Substantia nigra (tissue), 51 donors: ENCODE measurements at places on chromosomes 5 and 9.

DNA sequence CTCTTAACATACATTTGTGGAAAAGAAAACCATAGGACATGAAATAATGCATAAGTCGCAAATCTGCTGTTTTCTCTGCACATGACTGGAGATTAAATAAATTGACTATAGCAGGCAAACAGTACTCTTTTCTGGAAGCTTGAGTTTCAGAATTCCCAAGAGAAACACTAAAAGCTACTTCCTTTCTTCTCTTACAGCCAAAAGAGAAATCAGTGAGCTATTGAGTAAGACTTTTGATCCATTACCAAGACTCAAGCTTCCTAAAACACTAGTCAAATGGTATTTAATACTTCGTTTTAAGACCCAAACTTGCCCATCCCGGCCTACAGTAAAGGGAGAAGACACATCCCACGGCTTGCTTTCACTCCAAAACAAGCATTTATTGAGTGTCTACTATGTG, 335.8 kb upstream of the PUM3 start:
- no peak for DNase-seq

- no peak for DNase-seq
Observed at GRCh38 chr5:43523662-43524072, 8.7 kb upstream of the C5orf34 start.

DNA sequence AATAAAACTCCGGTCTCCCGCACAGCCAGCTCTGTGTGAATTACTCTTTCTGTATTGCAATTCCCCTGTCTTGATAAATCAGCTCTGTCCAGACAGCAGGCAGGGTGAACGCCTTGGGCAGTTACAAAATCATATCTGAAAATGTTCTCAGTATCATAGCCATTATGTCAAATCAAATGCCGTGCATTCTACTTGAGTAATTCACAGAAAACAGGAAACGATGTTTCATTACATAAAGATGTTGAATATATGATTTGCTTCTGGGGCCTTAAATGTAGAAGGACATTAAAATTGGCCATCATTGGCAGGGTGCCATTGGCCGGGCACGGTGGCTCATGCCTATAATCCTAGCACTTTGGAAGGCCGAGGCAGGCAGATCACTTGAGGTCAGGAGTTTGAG, 8.5 kb downstream of the POLR3G start:
- no peak for DNase-seq

DNA sequence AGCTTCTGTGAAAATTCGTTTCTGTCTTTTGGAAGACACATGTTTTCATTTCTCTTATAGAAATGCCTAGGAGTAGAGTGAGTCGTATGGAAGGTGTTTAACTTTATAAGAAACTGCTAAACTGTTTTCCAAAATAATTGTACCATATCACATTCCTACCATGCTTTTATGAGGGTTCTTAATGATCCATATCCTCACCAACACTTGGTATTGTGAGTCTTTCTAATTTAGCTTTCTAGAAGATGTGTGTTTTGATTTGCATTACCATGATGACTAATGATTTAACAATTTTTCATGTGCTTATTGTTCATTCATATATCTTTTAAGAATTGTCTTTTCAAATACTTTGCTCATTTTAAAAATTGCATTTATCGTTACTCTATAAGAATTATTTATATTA, 223.6 kb downstream of the COMMD10 start:
- no peak for DNase-seq

DNA sequence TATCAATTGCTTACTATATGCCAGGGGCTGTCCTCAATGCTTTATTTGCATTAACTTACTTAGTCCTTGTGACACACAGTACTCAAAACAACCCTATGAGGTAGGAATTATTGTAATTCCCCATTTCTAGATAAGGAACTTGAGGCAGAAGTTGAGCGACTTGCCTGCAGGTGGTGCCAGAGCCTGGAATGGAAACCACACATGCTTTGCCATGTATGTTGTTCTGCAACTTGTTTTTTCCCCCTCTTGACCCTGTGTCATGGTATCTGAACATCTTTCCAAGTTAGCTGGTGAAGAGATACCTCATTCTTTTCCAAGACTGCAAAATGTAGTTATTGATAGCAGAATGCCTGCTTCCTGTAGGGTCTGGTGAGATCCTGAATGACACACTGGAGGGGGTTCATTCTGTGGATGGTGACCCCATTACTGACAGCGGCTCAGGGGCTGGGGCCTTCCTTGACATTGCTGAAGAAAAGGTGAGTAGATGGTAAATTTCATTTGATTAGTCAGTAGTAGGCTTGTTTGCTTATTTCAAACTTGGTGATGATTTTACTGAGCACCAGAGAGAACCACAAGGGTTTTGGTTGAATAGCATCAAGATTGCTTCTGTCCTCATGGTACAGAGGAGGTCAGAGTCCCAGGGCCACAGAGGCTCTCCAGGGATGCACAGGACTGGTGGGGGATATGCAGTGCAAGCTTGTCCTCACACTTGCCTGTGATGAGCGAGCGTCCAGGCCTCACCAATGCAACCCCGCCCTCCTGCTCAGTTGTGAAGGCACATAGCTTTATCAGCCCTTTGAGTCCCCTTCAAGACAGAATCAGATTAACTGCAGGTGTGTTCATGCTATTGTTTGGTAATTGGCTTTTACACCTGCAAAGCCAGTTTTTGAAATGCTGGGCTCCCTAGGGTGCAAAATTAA, 57.0 kb downstream of the COL15A1 start:
- DNase-seq = no peak

- no peak for DNase-seq
Observed at GRCh38 chr5:81665795-81666194, 85.1 kb downstream of the SSBP2 start.

- no peak for DNase-seq
Observed at GRCh38 chr5:127746756-127747155, 43.6 kb downstream of the CCDC192 start.

DNA sequence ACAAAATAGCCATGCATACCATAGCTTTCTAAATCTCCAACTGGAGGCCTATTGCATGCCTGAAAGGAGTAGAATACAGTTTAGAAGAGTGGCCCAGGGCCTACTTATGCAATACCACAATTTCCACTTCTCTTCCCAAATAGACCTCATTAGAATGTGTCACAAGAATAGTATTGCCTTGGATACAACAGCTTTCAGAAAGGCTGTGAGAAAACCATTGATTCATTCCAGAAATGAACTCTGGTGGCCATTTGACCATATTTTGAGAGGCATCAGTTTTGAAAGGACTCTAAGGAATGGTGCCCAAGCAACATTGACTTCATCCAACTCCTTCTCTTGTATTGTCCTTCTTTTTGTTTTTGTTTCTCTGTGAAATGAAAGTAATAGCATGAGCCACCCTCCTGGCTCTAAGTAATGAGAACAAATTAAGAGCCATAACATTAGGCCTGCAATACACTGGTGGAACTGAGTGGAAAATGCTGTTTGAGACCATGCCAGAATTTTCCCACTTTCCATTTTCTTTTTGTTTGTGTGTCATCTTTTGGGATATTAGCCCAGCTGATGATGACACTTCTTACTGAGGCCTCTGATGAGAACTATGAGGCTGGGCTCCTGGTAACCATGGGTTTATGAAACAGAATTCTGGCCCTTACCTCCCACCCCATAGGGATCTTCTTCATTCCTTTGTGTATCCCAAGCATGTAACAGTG, 90.2 kb downstream of the TMEM174 start:
- no peak for DNase-seq

DNA sequence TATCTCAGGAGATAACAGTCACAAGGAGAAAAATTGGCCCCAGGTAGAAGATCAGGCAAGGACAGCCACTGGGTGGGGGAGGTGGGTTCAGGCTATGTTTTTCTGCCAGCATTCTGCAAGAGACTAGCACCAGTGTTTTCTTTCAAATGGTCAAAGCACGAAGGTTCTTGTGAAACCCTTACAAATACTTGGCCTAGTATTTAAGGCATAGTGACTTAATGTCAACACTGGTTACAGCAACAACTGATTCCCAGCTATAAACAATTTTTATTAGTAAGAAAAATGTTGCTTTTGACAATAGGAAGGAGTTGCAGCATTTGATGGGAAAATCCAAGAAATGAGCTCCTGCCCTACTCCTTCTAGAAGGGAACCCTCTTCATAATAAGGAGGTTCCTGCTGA, 349.6 kb downstream of the SLIT3 start:
- DNase-seq = no peak

GRCh38 chr5:74316064-74316603, 324.4 kb downstream of the ENC1 start:
- DNase-seq = no peak

DNA sequence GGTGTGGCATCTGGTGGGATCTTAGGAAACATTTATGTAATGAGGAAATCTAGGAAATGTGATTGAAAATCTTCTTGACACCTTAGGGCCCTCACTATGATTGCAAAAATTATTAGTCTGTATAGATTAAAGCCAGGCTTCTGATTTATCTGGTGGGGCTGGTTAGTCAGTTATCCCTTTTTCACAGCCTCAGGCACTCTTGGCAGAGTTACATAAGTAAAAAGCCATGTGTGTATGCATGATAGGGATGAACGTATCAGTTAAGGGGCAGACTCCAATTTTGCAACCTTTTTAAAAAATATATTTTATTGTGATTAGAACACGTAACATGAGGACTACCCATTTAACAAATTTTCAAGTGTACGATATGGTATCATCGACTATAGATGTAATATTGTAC, 30.6 kb upstream of the RAB14 start:
- DNase-seq = no peak

DNA sequence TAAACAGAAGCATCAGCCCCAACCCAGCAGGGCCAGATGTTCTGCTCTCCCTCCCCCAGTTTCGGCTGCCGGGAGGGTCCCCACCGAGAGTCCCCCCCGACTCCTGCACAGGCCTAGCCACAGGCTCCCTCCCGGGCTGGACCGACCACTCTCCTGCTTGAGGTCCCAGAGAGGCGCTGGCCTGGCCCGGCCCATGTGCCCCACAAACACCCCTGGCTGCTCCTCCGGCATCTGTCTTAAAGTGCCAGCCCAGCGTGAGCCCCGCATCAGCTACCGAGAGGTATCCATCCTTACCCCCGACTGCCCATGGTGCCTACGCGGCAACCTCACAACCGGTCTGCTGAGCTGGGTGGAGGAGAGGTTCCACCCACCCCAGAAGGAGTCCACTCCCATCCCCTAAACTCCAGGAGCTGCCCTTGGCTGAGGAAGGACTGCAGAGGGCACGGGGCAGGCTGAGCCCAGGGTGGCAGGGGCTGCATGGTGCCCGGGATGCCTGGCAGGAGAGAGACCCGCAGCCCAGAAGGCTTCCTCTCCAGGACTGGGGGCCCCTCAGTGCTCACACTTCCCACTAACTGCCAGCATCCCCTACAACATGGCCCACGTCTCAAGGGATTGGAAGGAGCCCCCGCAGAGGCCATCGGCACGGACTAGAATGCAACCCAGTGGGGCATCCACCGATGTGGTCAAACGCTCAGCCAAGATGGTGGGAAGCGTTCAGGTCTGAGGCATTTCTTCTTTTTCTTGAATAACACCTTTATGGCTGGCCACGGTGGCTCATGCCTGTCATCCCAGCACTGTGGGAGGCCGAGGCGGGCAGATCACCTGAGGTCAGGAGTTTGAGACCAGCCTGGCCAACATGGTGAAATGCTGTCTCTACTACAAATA, 15.6 kb upstream of the EGFL7 start:
- no peak for DNase-seq

- DNase-seq = no peak
Observed at GRCh38 chr9:130860458-130861316, 25.6 kb downstream of the ABL1 start.

- no peak for DNase-seq
Observed at GRCh38 chr5:123756816-123757215, 244.8 kb downstream of the CSNK1G3 start.

DNA sequence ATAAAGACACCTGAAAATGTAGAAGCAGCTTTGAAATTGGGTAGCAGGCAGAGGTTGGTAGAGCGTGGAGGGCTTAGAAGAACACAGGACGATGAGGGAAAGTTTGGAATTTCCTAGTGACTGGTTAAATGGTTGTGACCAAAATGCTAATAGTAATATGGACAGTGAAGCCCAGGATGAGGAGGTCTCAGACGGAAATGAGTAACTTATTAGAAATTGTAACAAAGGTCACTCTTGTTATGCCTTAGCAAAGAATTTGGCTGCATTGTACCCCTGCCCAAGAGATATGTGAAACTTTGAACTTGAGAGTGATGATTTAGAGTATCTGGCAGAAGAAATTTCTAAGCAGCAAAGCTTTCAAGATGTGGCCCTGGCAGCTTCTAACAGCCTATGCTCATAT, 382.5 kb downstream of the KCNN2 start:
- no peak for DNase-seq

GRCh38 chr5:135695656-135696313, 117.0 kb upstream of the CXCL14 start:
- no peak for DNase-seq

- no peak for DNase-seq
Observed at GRCh38 chr9:132514821-132515220, 67.6 kb upstream of the BARHL1 start.

DNA sequence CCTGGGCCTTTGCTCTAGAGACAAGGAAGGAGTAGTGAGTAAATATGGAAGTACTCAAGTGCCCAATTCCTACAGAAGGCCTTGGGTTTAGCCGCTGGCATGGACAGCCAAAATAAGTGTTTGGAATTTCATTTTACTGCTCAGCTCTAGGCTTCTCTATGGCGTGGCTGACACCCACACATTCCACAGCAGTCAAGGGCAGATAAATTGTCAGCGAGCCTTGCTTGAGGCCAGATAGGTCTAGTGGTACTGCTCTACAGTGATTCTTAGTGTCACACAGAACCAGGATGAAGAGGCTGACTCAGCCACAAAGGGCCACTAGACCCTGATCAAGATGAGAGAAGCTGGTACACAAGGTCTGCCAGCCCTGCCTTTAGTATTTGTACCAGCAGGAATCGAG, 111.0 kb upstream of the NFIB start:
- no peak for DNase-seq

DNA sequence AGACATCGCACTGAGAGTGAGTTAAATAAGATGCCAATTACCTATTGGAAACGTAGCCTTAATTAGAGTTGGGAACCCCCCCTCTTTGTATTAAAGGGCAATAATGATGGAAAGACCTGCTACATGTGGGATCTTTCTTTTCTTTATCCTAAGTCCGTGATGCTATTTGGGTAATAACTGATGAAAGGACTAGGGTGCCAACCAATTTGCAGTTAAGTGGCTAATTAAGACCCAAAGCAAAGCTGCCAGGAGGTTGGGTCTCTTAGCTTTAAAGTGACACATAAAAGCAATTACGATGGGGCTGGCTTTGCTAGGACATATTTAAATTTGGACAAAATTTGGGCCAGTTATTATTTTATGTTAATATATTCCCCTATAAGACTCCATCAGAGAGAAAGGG, 728.8 kb downstream of the NR2F1-AS1 start:
- no peak for DNase-seq

GRCh38 chr5:154648229-154648628, 106.9 kb upstream of the LARP1 start:
- no peak for DNase-seq

- DNase-seq = no peak
Observed at GRCh38 chr5:39005566-39006232, 68.5 kb downstream of the RICTOR start.

DNA sequence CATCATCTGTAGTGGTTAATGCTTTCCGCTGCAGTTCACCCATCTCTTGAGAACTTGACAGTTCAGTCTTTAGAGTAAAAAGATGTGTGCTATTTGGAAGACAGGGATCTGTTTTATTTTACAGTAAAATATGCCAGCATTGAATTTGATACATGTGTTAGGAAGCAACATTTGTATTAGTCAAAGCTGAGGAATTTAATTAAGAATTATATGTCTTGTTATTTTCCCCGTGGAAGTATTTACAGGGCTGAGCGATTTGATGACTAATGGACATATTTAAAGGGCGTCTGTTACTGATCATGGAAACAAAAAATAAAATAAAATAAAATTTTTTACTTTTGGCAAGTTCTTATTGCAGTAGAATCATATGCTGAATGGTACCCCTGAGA, 101.3 kb downstream of the PAM start:
- DNase-seq = no peak

GRCh38 chr9:127938298-127938690, 640 bp upstream of the DPM2 start:
- no peak for DNase-seq
